Stimulated activated CD4-positive, alpha-beta T cell treated with anti-CD3 and anti-CD28 coated beads, Interleukin-12 subunit alpha, Interleukin-12 subunit beta, amount 100 ng/mL, for 24 hours (primary cell): ENCODE measurements at places on chromosomes 12 and 14.
A peak's percentile ranks its signal among the peaks of the same experiment; 100 is the strongest.

GRCh38 chr12:92911339-92911738, 17.8 kb downstream of the EEA1 start:
- DNase-seq, result no peak

DNA sequence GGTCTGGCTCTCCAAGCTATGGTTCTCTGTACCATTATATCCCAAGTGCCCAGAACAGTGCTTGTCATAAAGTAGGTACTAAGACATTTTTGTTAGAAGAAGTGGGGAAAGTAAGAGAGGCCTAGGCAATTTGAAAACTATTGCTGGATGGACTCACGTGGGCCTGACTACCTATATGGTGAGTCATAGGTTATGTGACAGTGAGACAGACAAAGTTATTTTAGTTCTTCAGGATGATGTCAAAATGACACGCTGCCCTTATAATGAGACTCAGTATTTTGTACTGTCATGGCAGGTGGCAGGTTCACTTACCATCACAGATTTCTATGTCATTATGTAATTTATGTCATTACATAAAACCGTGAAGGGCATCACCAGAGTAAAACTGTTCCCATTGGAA, 53.1 kb downstream of the PARP11 start:
- no peak for DNase-seq

- DNase-seq, result no peak
Measured at GRCh38 chr12:15536446-15536845, 214.1 kb downstream of the PTPRO start.

GRCh38 chr12:64419696-64420095, 15.5 kb downstream of the XPOT start:
- DNase-seq, result no peak

- DNase-seq, result no peak
Measured at GRCh38 chr12:52350786-52351185, 16.5 kb downstream of the KRT85 start.

DNA sequence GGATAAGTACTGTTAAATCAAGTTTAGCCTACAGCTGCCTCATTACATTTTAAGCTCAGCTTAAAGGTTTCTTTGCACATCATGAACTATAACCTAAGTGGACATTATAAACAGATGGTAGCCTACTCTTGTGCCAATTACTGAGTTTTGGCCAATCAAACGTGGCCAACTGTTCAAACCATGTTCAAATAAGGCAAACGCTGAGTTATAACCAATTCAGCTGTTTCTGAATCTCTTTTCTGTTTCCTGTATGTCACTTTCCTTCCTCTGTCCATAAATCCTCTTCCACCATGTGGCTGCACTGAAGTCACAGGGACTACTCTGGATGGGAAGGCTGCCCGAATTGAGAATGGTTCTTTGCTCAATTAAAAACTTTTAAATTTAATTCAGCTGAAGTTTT, 98.4 kb downstream of the BCAT1 start:
- DNase-seq, result no peak

DNA sequence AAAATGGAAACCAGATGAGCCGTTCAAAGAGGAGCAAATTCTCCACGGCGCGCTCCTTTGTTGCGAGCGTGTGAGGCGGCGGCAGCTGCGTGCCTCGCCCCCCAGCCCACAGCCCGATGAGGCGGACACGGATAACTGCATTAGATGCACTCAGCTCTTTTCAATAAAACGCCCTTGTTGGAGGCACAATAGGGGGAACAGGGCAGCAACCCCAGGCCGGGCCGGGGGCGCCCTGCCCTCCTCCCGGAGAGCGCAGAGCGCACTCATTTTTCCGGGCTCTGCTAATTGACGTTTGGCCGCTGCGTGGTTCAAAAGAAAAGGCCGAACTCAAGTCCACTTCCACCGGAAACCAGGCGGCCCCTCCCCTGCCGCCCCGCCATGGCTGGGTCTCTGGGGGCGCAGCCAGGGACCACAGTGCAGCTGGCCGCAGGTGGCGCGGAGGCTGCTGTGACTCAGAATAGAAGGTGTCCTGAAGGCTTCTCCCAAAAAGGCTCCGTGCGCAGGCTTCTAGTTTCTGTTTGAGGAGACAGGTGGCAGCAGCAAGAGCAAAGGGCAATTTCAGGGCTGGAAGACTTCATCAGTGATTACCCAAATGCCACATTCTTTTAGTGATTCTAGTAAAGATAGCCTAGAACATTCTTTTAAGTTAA, 29.0 kb upstream of the SMOC1 start:
- DNase-seq, result no peak

GRCh38 chr12:56935752-56936151, 1.5 kb upstream of the SDR9C7 start:
- DNase-seq, result no peak

DNA sequence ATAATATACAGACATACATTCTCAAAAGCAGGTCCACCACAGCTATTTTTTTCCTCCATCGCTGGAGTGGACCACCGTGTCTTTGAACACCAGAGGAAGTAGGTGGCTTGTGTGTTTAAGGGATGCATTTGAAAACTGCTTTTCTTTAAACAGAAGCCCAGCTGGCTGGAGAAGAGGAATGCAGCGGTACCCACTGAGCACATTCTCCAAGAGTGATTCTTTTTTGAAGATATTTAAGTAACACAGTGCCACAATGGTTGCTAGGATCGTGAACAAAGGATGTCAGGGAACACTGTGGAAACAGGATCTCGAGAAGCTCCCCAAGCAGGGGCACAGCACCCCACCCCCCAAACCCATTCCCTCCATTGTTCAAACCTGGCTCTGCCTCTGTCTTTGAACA, 286.6 kb upstream of the PWP1 start:
- DNase-seq, result no peak

- DNase-seq, result no peak
Measured at GRCh38 chr12:79236920-79237319, 372.3 kb downstream of the SYT1 start.

DNA sequence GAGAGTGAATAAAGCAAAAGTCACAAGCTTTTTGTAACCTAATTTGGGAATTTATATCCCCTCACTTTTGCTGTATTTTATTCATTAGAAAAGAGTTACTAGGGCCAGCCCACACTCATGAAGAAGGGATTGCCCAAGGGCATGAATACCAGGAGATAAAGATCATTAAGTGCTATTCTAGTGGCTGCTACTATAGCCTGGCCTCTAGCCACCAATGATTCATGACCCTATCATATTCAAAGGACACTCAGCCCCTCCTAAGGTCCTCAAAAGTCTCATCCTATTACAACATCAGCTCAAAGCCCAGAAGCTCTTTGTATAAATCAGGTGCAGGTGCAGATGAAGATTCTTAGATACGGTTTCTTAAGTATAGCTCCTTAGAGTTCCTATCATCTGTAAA, 518.1 kb downstream of the TRHDE start:
- no peak for DNase-seq

- no peak for DNase-seq
Measured at GRCh38 chr12:13099844-13100604, 3.4 kb downstream of the GSG1 start.

GRCh38 chr12:46998811-46999368, 80.5 kb upstream of the PCED1B start:
- DNase-seq, result no peak

DNA sequence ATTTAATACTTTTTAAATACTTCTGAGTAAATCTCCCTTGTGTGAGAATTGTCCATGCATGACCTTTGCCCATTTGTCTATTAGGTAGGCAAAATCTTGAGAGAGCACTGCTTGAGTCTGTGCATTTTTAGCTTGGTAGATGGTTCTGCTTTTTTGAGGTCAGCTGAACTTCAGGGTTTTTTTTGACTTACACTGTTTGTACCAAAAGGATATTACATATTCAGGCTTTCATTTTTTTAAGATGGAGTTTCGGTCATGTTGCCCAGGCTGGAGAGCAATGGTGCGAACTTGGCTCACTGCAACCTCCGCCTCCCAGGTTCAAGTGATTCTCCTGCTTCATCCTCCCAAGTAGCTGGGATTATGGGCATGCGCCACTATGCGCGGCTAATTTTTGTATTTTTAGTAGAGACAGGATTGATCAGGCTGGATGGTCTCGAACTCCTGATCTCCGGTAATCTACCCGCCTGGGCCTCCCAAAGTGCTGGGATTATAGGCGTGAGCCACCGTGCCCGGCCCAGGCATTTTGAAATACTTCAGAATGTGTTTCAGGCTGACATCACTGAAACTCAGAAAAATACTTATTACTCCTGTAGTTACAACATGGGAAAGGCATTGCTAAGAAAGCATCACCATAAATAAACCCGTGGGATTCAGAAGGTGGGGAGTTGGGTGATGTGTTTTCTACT, 11.1 kb downstream of the RASSF3 start:
- no peak for DNase-seq

- no peak for DNase-seq
Measured at GRCh38 chr14:42555365-42555764, 948.7 kb downstream of the LRFN5 start.

DNA sequence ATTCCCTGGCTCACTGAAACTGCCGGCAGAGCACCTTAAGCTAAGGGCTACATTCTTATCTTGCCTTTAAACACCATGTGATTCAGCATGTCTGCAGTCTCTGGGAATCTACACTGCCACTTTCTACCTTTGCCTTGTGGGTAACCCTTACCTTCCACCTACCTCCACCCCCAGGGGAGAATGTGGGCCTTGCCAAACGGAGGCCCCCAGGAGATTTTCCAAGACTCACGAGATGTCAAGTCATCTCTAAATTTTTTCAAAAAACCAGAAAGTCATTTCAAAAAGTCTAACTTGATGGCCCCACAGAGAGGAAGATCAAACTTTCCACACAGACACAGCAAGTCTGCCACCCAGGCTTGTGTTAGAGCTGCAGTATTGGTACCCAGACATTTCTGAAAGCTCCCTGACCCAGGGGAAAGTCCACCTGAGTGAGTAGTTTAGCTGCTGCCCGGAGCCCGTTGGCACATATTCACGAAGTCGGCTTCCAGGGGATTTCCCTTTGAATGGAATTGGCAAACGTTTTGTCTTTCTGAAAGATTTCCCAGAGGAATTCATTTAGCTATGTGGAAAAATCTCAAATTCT, 4.7 kb upstream of the PSMA6 start:
- peak; percentile 61 for DNase-seq

- DNase-seq, result no peak
Measured at GRCh38 chr12:18992336-18992735, 137.2 kb upstream of the PLEKHA5 start.
